Neural crest cell (in vitro differentiated cells): ENCODE measurements at places on chromosomes 12 and 14. TPM values are rescaled to one million over a fixed set of nuclear protein-coding genes. Genes with fewer than 3 reads are reported as not detected.

SMIM41 gene
- total RNA-seq: not detected in 2 replicates

SMOC1 gene
- 189 and 203 TPM in 2 replicates for total RNA-seq

TAS2R19 gene
- total RNA-seq: 2.8 and 3.3 TPM in 2 replicates

ARG2 gene
- total RNA-seq: 19.1 and 22.2 TPM in 2 replicates

KRT79 gene
- not detected in 2 replicates for total RNA-seq

ZNF891 gene
- total RNA-seq: 3.9 and 4.2 TPM in 2 replicates

JDP2 gene
- 2.6 and 4.7 TPM in 2 replicates for total RNA-seq

BHLHE41 gene
- total RNA-seq: 0.65 TPM in 1 of 2 replicates, not detected in the other

IFNG-AS1 gene
- total RNA-seq: not detected in 2 replicates

TAS2R8 gene
- total RNA-seq: not detected in 2 replicates

TOMM20L gene
- total RNA-seq: 0.42 and 0.52 TPM in 2 replicates

DNA sequence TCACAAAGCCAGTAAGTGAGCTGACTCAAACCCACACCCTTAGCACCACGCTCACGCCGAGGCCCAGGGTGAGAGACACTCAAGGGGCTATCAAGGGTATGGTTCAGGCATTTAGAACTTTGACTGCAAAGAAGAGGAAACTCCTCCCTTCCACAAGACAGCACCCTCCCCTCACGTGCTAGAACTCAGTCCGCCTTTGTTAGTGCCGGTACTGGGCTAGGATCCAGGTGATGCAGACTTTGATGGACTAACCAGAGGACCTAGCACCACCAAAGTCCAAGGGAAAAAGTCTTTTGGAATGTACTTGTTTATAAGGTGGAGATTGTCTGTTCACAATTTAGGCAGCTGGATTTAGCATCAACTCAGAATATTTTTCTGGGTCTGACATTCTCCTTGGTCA lies 33.7 kb downstream of the VWF start:
- DNase-seq: no peak

DNA sequence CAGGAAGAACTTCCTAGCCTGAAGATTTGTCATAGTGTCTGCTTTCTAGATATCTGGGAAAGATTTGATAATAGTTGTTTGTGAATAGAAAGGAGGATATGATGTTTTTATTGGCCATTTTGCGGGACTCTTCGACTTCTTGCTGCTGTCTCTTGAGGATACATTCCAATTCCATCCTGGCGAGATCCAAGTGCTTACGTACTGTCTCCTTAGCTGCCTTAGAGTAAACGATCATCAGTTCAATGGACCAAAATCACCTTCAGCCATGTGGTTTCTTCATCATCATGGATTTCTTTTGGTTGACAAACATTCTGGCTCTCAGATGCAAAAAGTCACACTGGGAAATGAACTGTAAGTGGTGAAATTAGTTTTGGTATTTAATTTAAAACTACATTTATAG lies 82.7 kb upstream of the SCN8A start:
- no peak for DNase-seq

DNA sequence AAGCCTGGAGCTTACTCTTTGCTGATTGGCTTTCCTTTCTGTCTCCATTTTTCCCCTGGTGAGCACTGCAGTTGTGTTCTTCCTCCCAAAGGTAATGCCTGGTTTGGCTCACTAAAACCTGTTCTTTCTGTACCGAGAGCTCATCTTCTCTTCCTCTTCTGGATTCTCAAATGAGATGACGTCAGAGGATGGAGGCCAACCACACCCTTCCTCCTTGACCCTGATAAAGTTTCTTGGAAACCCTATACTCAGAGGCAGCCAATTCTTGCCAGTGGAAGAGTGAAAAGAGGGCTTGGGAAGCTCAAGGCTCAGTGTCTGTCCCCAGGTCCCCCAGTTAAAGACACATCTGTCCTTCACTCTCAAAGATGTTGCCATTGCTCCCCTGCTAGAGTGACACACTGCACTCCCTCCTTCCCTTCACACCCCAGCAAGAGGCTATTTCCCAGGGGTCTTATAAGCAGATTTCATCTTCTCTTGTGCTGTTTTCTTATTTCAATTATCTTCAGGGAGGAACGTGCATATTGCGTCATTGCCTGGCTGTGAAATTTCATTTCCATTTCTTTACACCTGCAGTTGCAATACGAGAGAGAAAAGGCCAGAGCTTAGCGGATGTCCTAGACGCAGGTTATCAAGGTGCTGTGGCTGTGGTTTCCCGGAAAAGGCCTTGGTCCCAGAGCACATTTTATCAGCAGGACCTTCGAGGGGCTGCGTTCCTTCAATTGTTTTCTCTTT lies 27.3 kb downstream of the NTF3 start:
- DNase-seq: no peak

- no peak for DNase-seq
Measured at GRCh38 chr12:13095266-13095995, 8.0 kb downstream of the GSG1 start.

DNA sequence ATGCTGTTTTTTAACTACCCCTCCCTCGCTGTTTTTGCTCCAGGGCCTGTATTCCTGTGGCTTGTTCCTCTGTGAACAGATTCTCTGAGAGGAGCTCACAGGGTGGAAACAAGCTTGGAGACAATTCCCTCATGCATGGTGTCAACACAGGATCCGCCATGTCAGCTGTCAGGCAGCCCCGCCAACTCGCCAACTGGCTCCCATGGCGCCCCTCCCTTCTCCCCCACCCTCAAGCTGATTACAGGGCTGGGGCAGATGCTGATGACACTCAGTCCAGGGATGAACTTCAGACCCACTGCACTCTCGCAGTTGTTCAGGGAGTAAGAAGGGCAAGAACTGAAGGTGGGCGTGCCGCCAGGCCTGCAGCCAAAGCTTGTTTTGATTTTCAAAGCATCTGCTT lies 229.9 kb downstream of the NTF3 start:
- DNase-seq: no peak

DNA sequence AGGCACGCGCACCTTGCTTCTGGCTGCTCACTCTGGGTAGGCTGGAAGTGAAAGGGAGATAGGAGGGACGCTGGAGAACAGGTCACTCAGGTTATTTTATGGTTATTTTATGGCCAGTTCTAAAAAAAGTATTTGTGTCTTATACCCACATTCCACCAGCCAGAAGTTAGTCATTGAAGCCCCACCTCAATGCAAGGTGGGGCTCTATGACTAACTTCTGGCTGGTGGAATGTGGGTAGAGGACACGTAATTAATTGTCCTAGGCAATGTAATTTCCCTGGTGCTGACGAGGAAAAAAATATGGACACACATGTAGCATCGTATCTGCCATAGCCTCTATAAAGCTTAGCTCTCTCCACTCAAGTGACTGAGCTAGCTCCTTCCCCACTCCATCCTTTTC lies 104.9 kb downstream of the PDZRN4 start:
- no peak for DNase-seq

GRCh38 chr12:53506450-53506785 lies 866 bp downstream of the NPFF start:
- DNase-seq: no peak

DNA sequence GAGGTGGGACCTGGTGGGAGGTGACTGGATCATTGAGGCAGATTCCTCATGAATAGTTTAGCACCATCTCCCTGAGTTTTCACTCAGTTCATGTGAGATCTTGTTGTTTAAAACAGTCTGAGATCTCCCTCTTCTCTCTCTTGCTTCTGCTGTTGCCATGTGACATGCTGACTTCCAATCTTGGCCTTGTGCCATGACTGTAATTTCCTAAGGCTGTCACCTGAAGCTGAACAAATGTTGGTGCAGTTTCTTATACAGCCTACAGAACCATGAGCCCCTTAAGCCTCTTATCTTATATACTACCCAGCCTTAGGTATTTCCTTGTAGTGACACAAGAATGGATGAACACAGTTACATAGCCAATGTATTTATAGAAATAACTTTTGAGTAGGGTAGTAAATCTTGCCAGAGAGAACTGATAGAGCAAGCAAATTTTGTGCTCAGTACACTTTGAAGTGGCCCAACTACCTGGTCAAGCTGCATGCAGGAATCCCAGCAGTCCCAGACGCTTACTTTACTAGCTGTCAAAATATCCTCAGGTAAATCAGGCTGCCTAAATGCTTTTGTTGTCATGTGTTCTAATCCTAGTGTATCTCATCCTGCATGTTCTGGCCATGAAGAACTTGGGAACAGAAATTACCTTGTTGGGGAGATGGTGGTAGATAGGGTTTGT lies 445.6 kb upstream of the MIS18BP1 start:
- no peak for DNase-seq

DNA sequence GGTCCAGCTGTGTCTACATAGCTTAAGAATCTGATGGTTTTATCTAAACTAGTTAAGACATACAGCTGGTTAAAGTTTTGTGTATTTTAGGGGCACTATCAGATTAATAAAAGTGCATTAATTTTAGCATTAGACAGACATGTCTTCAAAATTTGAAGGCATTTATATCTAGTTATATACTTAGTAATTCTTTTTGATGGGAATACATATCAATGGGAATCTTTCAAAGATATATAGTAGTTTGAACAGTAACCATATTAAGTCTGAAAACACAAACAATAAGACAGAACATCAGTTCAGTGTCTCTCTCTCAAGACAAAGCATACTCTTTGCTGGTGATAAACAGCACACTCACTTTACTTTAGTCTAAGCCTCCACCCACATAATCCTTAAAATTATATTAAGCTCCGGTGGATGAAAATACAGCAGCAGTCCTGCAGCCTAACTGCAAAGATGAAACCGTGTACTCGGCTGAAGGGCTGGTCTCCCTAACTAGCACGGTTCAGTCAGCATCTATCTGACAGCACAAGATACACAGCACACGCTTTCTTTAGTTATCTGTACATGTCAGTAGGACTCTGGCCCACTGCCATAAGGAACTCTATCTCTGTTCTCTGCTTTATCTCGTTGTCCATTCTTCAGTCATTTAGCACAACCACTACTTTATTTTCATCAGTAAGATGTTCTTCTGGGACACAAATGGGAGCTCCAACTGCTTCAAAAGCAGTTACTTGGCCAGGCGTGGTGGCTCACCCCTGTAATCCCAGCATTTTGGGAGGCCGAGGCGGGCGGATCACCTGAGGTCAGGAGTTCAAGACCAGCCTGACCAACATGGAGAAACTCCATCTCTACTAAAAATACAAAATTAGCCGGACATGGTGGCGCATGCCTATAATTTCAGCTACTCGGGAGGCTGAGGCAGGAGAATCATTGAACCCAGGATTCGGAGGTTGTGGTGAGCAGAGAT lies 80.5 kb downstream of the MED13L start:
- DNase-seq: no peak

DNA sequence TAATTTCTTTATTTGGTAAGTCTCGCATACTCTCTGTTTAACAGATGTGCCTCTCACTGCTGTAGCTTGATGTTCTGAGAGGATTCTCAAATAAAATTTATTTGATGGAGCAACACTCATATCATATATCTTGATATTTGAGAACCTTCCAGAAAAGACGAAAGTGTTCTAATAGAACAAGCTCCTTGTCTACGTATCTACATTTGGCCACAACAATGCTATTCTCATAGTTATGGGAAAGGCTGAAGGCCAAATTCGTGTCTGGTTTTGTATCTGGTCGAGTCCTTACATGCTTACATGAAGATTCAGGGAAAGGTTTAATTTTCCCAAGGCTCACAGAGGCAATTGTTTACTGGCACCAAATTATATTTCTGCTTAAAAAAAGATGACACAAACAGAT lies 186.7 kb upstream of the SLC38A2 start:
- no peak for DNase-seq

GRCh38 chr12:9388379-9388778 lies 180.2 kb upstream of the PZP start:
- DNase-seq: no peak

- no peak for DNase-seq
Measured at GRCh38 chr12:105171691-105172436, 64.1 kb downstream of the APPL2 start.

GRCh38 chr12:57236201-57236924 lies 6.9 kb downstream of the SHMT2 start:
- DNase-seq: no peak

GRCh38 chr14:91113829-91114078 lies at the start of gene DGLUCY:
DGLUCY (plus strand) TSS chr14:91114073; CDS start chr14:91160295, 46,222 bp downstream.
- no peak for DNase-seq

- DNase-seq: no peak
Measured at GRCh38 chr12:13196130-13196921, at the start of gene EMP1. EMP1 (plus strand) TSS chr12:13196726; CDS start chr12:13211511, 14,785 bp downstream.

DNA sequence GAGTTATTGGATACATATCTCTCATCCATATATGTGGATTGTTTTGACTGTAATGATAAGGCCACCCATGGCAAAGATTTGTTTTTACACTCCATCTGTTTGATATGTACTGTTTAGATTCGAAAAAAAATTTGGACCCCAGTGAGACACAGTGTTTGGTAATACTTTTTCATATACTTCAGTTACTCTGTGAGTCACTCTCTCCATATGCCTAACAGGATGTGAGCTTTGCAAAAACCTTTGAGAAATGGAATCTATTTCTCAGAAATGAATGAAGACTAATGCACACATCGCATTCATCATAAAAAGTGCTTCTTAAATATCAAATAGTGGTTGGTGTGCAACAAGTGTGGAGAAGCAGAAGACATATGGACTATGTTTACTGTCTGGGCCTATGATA lies 781.5 kb downstream of the SLC6A15 start:
- DNase-seq: no peak

DNA sequence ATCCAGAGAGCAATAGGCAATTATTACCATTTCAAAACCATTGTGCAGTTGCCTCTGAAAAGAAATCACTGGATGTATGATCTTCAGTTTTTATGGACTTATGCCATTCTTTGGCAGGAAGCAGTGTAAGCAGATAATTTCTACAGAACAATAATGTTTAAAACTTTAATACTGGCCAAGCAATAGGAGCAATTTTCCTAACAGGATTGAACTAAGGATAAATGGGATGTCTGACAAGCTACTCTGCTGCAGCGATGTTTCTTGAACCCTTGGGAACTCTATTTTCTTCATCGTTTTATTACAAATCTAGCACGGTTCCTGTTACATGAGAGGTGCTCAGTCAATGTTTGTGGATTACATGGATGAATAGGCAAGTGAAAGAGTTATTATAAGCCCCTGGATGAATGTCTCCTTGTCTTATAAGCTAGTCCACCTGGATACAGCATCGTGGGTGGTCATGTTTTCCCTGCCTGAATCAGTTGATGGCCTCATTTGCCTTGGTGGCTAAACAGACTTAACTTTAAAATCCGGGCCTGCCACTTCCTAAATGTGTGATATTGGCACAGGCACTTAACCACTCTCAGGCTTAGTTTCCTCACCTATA lies 68.2 kb upstream of the MDM1 start:
- DNase-seq: no peak

- no peak for DNase-seq
Measured at GRCh38 chr12:3152011-3152511, 74.9 kb downstream of the TSPAN9 start.

DNA sequence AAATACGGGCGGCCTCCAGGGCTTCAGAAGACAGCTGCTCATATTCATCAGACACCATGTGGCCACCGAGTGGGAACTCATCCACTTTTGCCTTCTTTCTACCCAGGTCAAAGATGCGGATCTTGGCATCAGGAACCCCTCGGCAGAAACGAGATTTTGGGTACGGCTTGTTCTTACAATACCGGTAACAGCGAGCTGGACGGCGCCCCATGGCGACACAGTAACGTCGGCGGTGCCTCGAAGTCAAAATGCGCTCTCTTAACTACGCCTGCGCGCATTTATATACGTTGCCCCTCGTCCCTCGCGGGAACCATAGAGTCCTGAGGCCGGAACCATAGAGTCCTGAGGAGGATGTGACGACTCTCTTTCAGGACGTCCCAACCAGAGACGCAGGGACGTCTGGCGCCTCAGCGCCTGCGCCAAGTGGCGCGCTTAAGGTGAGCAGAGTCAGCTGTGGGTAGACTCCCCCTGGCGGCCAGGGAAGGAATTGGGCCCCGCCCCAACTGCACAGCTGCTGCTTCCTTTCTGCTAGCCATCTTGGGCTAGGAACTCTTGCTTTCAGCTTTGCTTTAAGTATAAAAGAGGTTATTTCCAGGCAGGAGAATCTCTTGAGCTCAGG lies at the start of gene RPL10L:
Gene RPL10L (minus strand): TSS at position 256 of the 619 bp plus-strand sequence. CDS start 45 bp downstream, at position 211.
- DNase-seq: no peak

- DNase-seq: no peak
Measured at GRCh38 chr14:33774723-33775470, 176.0 kb downstream of the EGLN3 start.
